ENCODE measurements at places on chromosomes 4 and X. TPM values are rescaled to one million over a fixed set of nuclear protein-coding genes. Genes with fewer than 3 reads are reported as not detected.

DNA sequence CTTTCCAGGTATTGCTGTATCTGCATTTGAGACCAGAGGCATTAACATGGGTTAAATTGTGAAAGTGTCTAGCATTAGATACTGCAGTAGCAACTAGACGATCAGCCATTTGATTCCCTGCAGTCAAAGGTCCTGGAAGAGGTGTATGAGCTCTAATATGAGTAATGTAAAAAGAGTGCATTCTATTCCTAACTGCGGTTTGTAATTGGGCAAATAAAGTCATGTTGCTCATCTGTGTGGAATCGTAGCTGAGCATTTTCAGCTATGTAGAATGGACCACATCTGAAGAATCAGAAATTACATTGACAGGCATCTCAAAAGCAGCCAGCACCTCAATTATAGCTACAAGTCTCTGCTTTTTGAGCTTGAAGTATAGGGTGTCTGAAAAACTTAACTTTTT is 157.6 kb downstream of the ZNF518B start:
- DNase-seq, result no peak

The APELA gene
- not detected for total RNA-seq

DNA sequence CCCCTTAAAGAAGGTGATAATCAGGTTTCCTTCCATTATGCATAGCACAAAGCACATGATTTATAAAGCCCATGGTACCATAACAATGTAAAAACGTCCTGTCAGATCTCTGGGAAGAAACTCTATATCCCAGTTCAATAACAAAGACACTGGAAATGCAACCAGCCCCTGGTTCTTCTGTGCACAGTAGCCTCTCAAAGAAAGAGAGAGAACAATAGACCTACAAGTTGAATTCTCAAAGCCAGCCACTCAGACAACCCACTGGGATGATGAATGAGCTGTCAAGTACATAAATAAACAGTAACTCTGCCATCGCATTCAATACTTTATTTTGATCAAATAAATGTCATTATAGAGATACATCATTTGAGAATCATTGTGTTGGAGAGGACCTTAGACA is 400.1 kb upstream of the CPEB2 start:
- no peak for DNase-seq

- DNase-seq, result no peak
These were observed 5.5 kb downstream of the GSTCD start for GRCh38 chr4:105714071-105714521.

The KCNIP4 gene
- not detected for total RNA-seq

DNA sequence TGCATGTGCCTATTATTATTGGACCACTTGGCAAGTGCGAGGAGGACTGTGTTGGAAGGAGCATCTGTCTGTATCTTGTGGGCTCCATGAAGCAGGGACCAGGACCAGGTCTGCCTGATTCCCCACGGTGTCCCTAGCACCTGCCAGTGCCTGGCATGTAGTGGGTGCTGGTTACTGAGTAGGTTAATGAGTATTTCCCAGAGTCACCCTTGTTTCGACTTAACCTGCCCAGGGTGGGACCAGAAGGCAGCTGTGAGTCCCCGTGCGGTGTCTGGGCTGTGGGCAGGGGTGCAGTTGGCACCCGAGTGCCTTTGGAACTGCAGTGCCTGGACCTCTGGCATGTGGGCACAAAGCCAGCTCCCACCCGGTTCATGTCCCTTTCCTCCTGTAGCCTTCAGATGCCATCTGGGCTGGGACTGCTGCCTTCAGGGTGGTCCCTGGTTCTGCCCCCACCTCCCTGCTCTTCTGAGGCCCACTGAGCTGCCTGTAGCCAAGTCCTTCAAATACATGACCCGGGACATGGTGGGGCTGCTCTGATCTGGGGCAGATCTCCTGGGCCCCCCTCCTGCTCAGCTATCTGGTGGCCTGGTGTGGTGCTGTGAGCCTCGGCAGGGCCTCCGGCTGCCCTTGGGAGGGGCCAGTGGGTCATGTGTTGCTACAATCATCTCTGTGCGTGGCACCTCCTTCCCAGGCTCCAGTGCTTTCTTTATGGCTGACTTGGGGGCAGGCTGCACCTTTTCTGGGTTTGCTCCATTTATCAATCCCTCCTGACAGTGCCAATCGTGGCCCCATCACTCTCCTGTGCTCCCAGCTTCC is 53.0 kb upstream of the SORCS2 start:
- no peak for DNase-seq

DNA sequence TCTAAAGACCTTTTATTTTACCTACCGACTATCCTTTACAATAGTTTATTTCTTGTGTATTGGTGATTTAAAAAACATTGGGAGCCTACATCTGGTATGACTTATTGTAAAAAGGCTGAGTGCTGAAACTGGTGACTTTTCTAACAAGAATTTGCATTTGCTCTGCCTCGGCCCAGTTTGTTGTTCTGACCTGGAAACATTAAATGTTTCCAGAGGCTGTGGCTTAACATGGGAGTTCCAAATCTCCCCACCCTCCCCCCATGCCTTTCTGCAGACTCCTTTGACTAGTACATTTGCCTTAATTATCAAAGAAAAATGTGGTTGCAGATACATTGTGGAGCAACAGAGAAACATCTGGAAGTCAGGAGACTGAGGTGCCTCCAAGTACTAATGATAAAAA is 39.8 kb downstream of the SPCS3 start:
- DNase-seq, result no peak

Data from glomerular endothelial cell (primary cell).